ENCODE measurements at places on chromosomes 3 and 15.

- no peak for DNase-seq
Observed at GRCh38 chr3:72270730-72271129, 485.8 kb upstream of the PROK2 start.

GRCh38 chr3:153142961-153143360 is 19.1 kb upstream of the RAP2B start:
- DNase-seq = no peak

GRCh38 chr3:122318620-122319019 is 6.4 kb upstream of the CSTA start:
- DNase-seq = peak; percentile 32

- DNase-seq = peak; percentile 67
Observed at GRCh38 chr3:105354429-105354828, 12.3 kb upstream of the ALCAM start.

- DNase-seq = no peak
Observed at GRCh38 chr3:171264758-171265157, 195.4 kb downstream of the TNIK start.

- peak; percentile 10 for DNase-seq
Observed at GRCh38 chr3:113825090-113825489, 13.5 kb upstream of the GRAMD1C start.

Measured in astrocyte of the hippocampus (primary cell).